ENCODE measurements at places on chromosomes 2 and 18. TPM values are rescaled to one million over a fixed set of nuclear protein-coding genes. Genes with fewer than 3 reads are reported as not detected.

Gene ZNF521
- polyA plus RNA-seq: 29.3 TPM

Gene FSIP2
- 0.17 TPM for polyA plus RNA-seq

Gene C2orf66
- 0.23 TPM for polyA plus RNA-seq

- DNase-seq: no peak
Measured at GRCh38 chr2:110998311-110998710, 122.4 kb upstream of the BCL2L11 start.

- no peak for DNase-seq
Measured at GRCh38 chr2:167424221-167424620, 535.9 kb downstream of the XIRP2 start.

Gene CERKL
- 0.04 TPM for polyA plus RNA-seq

Gene UGT1A8
- not detected for polyA plus RNA-seq

- DNase-seq: no peak
Measured at GRCh38 chr2:206250041-206250897, 24.2 kb upstream of the ZDBF2 start.

DNA sequence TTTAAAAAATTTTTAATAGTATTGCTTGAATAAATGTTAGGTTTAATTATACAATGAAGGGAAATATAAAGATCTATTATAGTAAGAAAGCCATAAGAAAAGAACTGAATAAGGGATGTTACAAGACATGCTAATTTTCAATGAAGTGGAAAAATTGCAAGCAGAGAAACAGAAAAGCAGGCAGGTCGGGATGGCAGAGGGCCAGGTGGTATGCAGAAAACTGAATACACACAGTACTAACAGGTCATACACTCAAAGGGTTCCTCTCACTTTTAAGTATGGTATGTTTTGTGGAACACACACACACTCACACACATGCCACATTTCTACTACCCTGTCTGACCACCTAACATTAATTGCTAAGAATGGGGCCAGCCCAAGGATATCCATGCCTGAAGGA lies 76.7 kb upstream of the DTNA start:
- no peak for DNase-seq

DNA sequence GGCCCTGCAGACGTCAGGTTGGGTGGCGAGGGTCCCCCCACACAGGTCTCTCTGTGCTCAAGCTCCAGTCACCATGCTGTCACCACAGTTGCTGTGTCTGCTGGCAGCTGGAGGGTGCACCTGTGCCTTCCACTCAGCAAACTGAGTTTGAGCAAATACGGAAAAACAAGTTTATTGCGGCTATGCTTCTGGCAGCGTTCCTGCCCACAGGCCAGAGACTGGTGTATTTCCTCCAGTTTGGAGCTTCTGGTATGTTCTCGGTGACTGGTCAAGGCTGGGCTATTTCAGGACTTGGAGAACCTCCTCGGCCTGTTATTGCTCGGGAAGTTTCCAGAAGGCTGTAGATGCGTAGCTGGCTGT lies 132.6 kb downstream of the SEPTIN10 start:
- no peak for DNase-seq

Gene TSPYL6
- not detected for polyA plus RNA-seq

Gene SLC5A7
- polyA plus RNA-seq: not detected

Gene KCNF1
- not detected for polyA plus RNA-seq

DNA sequence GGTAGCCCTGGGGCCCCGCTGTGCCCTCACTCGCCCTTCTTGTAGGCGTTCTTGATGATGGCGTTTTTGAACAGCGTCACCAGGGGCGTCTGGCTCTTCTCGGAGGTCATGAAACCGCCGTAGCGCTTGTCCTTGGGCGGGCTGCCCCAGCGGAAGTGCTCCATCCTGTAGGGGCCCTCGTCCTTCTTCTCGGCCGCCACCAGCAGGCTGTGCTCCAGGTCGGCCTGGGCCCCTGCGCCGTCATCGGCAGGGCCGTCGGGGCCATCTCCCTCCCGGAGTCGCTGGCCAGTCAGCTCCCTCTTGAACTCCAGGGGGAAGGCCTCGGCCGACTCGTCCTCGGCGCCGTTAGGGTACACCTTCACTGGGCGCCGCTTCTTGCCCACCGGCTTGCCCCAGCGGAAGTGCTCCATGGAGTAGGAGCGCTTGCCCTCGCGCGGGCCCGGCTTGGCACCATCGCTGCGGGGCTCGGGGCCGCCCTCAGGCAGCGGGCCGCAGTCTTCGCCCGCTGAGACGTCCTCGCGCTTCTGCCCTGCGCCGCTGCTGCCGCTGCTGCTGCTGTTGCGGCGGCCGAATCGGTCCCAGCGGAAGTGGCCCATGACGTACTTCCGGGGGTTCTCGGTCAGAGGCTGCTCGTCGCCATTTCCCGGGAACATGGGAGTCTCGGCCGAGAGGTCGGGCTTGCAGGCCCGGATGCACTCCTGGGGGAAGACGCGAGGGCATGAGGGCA lies 7.2 kb downstream of the POMC start:
- no peak for DNase-seq

DNA sequence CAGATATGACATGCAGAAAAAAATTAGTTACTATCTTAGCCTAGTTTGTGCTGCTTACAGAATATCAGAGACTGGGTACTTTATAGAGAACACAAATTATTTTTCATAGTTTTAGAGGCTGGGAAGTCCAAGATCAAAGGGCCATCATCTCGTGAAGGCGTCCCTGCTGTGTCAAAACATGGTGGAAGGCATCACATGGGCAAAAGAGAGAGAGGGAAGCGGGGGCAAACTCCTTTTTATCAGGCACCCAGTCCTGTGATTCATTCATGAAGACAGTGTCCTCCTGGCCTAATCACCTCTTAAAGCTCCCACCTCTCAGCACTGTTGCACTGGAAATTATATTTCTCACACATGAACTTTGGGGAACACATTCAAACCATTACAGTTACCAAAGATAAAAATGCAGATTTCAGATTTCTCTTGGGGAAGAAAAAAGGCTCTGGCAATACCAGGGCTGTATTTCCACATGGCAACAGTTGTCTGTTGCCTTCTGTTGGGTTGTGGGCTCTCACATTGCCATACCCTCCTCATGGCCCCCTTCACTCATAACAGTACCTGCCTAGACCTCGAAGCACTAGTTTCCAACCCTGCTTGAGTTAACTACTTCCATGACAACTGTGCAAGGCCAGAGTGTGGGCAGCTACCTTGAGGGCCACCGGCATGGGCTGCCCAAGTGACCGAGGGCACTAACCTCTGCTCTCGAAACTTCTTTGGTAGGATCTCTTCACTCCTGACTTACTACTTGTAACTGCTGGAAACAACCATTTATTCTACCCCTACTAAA lies 2.7 kb upstream of the ACTR3 start:
- no peak for DNase-seq

GRCh38 chr2:219447242-219448098 lies 12.8 kb downstream of the SPEG start:
- DNase-seq: no peak

Data from BJ (cell line).